ENCODE measurements at places on chromosomes 1 and 21.

DNA sequence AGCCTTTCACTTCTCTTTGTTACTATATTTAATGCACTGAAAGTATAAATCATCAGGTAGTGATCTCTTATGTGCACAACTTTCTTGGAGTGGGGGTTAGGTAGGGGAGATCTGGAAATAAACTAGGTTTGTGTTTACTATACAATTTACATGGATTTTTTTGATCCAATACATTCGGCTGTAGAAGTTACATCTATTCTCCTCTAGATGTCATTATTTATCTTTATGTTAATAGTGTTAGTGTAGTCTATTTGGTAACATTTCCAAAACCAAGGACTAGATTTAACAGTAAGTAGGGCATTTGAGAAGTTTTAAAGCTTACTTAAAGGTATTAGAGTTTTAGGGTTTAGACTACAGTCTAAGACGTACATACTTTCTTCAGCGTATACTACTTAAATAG, 5.4 kb downstream of the VPS45 start:
- no peak for DNase-seq

- DNase-seq, result no peak
Observed at GRCh38 chr1:4224684-4225467, 324.8 kb upstream of the C1orf174 start.

DNA sequence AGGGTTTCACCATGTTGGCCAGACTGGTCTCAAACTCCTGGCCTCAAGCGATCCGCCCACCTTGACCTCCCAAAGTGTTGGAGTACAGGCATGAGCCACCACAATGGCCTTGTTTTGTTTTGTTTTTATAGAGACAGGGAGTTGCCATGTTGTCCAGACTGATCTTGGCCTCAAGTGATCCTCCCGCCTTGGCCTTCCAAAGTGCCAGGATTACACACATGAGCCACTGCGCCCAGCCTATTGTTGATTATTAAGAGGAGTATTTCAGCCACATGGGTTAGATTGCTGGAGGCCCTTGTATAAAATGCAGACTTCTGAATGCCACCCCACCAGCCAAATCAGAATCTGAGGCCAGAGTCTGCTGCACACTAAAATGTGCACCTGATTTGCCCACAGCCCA, 57.2 kb upstream of the ANGPTL1 start:
- no peak for DNase-seq

GRCh38 chr21:36756527-36756926, 57.6 kb downstream of the SIM2 start:
- no peak for DNase-seq

DNA sequence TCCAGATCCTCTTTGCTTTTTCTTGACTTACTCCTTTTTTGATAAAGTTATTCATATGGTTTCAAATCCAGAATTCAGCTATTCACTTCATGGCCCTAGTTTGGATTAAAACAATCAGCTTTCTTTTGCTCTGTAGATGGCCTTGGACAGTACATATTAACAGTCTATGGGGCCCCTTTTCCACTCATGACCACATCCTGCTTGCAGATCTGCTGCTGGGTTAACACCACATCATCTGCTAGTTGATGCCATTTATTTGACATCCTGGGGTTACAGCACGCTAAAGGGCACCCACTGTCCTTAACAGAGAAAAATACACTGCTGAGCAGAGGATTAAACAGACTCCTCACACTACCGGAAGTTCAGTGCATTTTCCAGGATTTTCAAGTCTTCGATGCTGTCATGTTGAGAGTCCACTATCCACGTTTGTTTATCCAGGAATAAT, 941 bp upstream of the IFI16 start:
- DNase-seq, result peak; percentile 64

DNA sequence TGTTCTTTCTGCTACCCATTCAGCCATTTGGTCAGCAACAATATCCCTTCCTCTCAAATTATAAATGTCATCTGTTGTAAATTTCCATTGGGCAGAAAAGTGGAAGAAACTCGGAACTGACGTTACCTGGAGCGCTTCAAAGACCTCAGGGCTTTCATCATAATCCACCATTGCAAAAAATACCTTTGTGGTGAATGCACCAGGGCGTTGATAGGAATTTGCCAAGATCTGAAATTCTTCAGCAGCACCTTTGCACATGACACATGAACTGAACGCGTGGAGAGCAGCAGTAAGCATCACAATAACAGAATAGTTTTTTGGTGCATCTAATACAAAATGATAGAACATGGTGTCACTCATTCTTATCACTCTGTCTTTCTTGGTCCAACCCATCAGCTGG, 3.1 kb upstream of the TEKT2 start:
- DNase-seq, result no peak

GRCh38 chr1:233904633-233905415, at the start of gene SLC35F3:
SLC35F3 (plus strand) TSS chr1:233904676.
- no peak for DNase-seq

- no peak for DNase-seq
Observed at GRCh38 chr1:214321705-214322453, 40.9 kb downstream of the SMYD2 start.

DNA sequence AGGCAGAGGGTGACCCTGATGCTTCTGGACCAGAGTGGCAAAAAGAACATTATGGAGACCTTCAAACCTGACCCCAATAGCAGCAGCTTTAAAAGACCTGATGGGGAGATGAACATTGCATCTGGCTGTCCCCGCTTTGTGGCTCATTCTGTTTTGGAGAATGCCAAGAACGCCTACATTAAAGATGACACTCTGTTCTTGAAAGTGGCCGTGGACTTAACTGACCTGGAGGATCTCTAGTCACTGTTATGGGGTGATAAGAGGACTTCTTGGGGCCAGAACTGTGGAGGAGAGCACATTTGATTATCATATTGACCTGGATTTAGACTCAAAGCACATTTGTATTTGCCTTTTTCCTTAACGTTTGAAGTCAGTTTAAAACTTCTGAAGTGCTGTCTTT, 45.8 kb downstream of the TRAF5 start:
- no peak for DNase-seq

GRCh38 chr1:170776252-170776651, 112.3 kb downstream of the PRRX1 start:
- DNase-seq, result no peak

All from activated gamma-delta T cell treated with Interleukin-2 at 50 U/mL for 16 hours (primary cell).